ENCODE measurements at places on chromosomes 2 and 18.

DNA sequence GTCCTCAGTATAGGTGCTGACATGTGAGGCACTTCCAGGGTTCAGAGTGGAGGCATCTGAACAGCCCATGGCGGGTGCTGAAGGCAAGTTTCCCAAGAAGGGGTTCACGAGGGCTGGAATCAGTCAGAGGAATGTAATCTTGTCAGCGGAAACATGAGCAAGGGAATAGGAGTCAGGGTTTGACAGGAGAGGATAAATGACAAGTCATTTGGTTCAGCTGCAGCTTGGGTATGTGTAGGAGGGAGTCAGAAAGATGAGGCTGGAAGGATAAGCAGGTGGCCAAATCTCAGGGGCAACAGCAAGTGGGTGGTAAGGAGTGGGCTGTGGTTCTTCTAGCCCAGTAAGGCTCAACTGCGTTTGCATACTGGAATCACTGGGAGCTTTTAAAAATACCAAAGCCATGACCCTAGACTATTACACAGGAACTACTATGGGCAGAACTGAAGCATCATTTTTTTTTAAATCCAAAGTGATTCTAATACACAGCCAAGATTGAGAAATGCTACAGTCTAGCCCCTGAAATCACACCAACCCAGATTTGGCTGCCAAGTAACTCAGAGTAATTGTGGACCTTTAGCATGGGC, 41.8 kb upstream of the NAB1 start:
- no peak for DNase-seq

- no peak for DNase-seq
Measured at GRCh38 chr2:38214209-38214717, 138.3 kb upstream of the CYP1B1 start.

- DNase-seq, result no peak
Measured at GRCh38 chr2:119809339-119810048, 49.8 kb downstream of the PTPN4 start.

DNA sequence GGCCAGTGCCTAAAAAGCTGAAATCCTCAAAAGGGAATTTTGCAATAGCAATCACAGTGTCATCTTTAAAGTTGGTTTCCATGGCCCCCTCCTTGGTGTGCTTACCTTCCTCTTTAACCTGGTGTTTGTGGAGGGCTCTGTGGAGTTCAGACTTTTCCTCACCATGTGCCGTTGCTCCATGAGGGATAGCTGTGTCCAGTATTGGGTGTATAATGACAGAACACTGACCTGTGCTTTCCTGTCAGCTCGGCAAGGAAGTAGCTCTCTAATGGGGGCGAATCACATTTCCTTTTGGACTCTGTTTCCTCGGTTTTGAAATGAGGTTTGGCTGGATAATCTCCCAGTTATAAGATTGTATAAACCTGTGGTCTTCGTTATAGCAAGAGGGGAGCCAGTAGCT, 166.0 kb upstream of the DAPL1 start:
- DNase-seq, result no peak

DNA sequence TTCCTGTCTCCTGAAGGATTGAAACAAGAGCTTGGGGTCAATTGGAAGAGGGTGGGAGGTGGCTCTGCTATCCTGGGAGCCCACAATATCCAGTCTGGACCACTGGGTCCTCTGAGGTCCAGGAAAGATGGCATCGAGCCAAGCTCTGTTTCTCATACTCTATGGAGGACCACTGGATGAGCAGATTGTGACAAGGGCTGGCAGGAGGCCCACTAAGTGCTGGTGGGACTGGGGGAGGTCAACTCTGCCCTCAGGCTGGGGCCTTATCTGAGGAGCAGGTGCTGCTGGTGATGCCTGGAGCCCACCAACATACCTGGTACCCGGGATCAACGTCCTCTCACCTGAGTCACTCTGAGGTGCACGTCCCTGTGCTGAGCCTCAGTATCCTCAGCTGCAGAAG, 142.4 kb downstream of the NDUFA10 start:
- DNase-seq, result no peak

DNA sequence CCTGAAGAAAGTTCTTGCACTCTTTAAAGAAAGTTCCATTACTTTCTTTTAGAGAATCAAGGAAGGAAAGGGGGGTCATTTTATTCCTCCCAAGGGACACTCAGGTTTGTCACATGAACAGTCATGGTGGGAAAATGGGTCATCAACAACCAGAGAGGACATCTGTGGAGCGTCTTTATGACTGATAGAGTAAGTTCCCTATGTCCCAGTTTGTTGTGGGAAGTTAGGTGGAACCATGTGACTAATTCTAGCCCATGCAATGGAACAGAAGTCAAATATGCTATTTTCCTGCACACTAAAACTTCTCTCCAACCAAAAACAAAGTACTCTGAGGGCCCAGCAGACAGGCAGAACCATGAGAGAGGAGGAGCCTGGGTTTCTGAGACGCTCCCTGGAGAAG, 165.6 kb upstream of the SERTAD2 start:
- no peak for DNase-seq

- no peak for DNase-seq
Measured at GRCh38 chr2:136393514-136393913, 275.6 kb upstream of the CXCR4 start.

DNA sequence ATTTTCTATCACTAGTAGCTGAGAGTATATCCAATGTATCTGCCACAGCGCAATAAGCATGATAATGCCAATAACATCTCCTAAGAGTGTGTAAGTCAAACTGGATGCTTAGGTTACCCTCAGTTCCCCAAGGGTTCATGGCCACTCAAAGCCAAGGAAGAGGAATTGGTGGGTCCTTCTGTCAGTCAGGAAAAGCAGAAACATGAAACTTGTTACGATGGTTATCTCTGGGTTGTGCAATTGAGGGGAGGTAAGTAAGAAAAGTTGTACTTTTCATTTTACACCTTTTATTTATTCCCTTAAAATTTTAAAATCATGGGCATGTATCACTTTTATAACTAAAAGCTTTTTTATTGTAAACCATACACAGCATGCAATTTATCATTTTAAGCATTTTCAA, 10.1 kb upstream of the GAD1 start:
- no peak for DNase-seq

GRCh38 chr2:98649135-98649991, 41.0 kb downstream of the UNC50 start:
- no peak for DNase-seq

- no peak for DNase-seq
Measured at GRCh38 chr2:53181759-53182158, 585.8 kb upstream of the CHAC2 start.

GRCh38 chr2:190990132-190990531, 23.8 kb downstream of the STAT1 start:
- no peak for DNase-seq

DNA sequence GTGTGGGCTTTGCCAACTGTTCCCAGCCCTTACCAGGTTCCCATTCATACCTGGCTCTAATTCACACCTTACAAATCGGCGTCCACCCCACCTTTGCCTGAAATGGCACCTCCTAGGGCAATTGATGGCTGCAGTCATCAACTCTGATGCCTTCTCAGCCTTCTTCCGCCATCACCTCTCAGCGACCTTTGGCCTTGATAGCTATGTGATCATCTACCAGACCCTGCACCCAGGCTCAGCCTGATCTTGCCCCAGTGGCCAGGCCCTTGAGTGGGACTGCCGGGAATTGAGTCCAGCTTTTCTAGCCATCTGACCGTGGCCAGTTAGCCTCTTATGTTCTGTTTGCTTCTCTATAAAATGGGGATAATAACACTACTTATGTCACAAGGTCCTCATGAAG, 32.5 kb downstream of the PSD4 start:
- DNase-seq, result no peak

GRCh38 chr18:9135912-9136314, 668 bp upstream of the ANKRD12 start:
- no peak for DNase-seq

DNA sequence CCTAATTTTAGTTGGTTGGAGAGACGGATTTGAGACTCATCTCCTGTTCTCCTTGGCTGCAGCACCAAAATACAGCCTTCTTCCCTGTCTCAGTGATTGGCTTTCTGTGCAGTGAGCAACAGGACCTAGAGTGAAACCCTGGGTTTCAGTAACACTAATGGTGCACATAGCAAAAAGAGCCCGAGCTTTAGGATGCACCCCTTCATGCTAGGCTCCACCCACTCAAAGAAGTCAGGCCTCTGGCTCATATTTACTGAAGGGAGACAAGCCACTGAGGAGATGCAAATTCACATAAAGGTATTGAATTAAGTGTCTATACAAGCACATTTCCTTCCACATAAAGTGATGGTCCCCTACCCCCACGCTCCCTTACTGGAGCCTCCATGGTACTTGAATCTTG, 131.9 kb upstream of the CHAC2 start:
- DNase-seq, result no peak

DNA sequence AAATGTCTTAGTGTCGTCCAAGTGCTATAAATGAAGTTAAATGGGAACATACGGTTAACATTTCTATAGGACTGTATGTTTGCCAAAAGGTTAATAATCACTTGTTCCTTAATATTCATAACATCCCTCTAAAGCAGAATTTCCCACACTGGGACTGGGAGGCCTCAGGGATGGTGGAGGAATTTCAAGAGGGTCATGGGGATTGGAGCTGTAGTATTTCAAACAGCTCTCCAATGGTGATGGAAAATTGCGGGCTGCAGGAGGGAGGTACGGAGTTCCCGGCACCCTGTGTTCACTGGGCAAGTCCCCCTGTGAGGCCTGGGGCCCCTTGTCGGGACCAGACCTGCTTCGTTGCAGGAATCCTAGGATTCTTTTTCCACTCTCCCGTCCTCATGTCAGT, 39.8 kb upstream of the CTAGE1 start:
- no peak for DNase-seq

All from cortex of kidney (tissue), 1 donor.